GM10248 (cell line): ENCODE measurements at places on chromosomes 16 and 17.

DNA sequence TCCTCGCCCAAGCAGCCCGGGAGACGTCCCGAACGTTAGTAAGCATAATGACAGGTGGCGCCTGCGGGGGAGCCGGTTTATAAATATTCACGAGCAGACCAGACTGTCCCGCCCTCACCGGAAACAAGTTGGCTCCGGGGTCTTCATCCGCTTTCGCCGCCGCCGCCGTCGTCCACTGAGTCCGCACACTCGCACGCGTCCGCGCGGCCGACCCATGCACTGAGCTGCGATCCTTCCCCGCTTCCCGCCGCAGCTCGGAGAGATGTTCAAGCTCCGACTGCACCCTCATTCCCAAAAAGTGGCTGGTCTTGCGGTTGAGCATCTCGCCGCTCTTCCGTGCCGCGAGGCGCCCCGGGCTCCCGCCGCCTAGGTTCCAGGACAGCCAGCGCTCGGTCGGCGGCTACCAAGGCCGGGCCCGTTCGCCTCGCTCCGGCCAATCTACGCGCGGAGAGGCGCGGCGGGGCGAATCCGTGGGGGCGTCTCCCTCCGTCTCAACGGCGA is 385 bp downstream of the CFAP119 start:
- peak; percentile 69 for DNase-seq

- peak; percentile 75 for DNase-seq
These were observed 19.7 kb upstream of the LRRC37A3 start for GRCh38 chr17:64938925-64939474.

DNA sequence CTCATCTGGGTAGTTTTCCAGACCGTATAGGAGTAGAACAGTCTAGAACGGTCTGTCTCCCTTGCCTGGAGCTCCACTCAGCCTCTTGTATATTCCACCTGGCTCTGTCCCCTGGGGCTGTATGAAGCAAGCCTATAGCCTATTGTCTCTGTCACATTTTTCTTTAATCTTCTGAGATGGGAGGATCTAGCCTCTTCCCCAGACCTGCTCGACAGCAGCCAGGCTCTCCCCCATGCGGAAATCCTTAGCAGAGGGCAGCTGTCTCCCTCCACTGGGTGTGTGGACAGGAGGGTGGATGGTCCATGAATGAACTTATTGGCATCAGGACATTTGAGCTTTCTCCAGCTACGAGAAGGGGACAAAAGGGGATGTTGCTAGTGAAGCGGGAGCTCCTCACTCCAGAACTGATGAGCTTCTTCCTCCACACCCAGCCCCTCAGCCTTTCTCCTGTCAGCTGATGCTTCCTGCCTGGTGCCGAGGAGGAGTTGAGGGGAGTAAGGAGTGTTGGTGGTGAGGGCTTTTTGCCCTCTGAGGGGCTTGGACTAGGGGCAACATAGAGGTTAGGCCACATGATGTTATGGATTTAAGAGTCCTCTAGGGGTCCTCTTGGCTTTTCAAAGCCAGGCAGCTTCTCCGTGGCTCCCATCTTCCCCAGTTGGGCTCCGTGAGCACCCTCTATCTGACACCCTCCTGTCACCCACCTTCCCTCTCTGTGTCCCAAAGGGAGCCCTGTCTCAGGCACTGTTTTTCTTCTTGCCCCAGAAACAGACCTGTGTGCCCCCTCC is 28.0 kb downstream of the ARHGAP23 start:
- DNase-seq, result no peak

DNA sequence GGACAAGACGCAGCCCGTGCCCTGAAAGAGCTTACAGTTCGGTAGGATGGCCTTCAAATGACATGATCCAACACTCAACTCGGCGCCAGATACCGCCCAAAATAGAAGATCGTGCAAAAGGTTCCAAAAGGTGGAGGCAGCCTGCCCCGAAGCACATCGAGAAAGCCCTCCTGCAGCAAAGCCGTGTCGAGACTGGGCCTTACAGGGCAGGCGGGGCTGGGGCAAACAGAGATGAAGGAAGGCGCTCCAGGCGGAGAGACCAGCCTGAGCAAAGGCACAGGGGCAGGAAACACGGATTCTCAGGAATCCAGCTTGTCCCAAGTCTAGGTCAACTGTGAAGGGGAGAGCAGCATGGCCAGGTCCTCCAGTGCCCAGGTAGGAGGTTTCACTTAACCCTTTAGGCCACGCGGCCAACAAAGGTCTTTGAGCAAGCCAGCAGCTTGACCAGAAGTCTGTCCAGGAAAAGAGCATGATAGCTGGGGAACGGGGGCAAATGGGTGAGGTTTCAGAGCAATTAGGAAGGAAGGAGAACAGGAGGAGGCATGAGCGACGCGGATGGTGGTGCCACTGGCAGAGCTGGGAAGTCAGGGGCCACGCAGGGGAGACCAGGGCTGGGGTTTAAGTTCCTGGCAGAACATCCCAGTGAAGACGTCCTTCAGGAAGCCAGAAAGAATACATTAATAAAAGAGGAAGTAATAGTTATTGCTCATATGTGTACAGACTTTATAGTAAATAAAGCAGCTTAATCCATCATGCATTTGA is 21.2 kb upstream of the EIF1 start:
- peak; percentile 29 for DNase-seq

DNA sequence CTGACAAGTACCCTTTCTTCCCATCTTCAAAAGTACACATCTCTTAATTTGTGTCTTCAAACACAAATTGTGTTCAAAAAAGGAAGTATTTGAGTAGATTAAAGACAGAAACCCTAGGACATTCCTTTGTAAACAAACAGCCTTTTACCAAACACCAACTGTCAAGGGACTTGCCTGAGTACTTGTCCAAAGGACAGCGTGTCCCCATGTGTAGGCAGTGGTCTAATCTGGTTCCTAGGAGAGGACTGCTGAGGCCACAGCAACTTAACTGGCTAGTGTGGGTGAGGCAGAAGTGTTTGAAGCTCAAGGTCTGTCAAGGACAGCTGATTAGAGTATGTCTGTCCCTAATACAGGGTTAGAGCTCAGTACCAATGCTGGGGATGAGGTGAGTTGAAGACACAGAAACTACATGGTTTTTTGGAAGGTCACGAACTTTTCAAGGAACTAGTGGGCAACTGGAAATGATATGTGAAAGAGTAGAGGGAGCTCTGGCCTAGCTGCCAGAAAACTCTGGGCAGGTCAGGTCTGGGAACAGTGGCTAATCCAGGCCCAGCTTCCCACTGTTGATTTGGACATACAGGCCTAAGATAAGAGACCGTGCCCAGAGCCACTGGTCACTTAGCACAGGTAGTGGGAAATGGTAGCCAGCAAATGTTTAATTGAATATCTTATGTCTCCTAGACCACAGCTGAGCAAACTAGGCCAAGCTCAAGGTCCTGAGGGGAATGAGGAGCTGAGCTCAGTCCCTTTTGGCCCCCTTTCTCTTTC is 10.1 kb downstream of the HMOX2 start:
- DNase-seq, result no peak

- no peak for DNase-seq
These were observed 41.7 kb downstream of the TIMM22 start for GRCh38 chr17:1038459-1039122.

DNA sequence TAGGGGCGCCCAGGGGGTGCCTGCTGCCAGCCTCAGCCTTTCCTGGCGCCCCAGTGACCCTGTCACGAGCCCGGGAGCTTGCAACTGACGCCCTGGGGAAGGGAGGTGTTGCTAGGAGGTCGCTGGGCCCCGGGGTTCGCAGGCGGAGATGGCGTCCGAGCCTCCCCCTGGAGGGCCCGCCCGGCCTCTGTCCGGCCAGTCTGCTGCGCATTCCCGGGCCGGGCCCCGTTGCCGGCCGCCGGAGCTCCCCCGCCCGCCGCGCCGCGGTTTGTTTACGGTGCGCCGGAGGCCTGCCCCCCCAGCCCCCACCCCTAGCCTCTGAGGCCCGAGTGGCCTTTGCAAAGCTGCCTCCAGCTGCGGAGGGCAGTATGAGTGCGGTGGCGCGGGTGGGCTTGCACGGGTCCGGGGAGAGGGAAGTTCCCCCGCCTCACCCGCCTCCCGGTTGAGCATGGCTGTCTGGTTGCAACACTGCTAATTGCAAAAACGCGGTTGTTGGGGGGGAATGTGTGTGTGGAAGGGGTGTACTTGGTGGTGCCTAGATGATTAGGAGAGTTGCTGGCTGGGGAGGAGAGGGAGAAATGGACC is 514 bp downstream of the THRA start:
- DNase-seq, result no peak

DNA sequence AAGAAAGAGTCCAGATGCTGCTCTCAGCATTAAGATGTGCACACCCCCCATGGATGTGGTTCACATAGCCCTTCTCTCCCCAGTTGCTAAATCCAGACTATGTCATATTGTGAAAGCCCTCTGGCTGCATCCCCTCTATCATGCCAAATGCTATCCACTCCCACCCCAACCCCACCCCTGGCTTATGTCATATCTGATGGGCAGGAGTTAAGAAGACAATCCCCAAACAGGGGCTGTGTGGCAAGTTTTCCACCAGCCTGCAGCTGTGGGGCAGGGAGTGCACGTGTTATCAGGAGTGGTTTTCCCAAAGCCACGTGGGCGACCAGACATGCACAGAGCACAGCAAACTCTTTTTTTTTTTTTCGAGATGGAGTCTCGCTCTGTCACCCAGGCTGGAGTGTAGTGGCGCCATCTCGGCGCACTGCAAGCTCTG is 10.0 kb downstream of the FAM117A start:
- no peak for DNase-seq

DNA sequence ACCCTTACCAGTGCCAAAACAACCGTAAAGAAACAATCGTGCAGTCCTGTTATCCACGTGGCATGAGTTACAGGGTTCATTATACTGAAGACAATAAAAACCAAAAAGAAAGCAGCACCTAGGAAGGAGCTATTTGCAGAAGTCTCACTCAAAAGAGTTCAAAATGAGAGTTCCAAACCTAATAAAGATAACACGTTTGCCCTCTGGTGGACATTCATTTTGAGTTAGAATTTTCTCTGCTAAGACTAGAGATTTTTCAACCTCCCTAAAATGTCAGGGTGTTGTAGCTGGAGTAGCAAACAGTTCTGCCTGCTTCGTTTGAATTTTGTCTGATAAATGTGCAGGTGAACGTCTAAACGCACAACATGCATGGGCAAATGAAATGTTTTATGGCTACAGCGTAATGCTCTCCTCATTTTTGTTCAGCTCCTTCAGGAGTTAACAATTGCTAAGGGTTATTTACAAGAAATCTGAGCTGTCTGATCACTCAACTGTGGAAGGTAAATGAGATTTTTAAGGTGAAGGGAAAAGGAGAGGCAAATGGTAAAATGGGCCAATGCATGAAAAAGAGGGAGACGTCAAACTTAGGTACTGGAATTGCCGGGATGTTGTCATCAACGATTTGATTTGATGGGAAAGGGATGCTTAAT is 1067.9 kb upstream of the EEF2KMT start:
- DNase-seq, result no peak

- DNase-seq, result no peak
These were observed 232.5 kb downstream of the MSI2 start for GRCh38 chr17:57488856-57489255.

- DNase-seq, result peak; percentile 10
These were observed 23.5 kb upstream of the NXPH3 start for GRCh38 chr17:49552070-49552751.

GRCh38 chr17:65467156-65467555 is 94.3 kb downstream of the AXIN2 start:
- no peak for DNase-seq

- DNase-seq, result no peak
These were observed 10.9 kb upstream of the ANKFN1 start for GRCh38 chr17:56142325-56142724.

DNA sequence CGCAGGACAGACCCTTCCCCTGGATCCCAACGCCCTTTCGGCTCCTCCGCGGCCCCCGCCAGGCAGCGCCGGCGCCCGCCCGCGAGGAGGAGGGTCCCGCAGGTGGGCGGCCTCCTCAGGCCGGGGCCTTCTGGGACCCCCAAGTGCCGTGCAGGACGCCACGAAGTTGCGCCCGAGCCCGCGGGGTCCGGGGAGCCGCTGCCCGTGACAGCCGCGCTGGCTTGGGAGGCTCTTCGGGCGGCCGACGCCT is 504 bp downstream of the ERN1 start:
- DNase-seq, result no peak

GRCh38 chr16:11692171-11692570 is 23.9 kb downstream of the SNN start:
- no peak for DNase-seq

DNA sequence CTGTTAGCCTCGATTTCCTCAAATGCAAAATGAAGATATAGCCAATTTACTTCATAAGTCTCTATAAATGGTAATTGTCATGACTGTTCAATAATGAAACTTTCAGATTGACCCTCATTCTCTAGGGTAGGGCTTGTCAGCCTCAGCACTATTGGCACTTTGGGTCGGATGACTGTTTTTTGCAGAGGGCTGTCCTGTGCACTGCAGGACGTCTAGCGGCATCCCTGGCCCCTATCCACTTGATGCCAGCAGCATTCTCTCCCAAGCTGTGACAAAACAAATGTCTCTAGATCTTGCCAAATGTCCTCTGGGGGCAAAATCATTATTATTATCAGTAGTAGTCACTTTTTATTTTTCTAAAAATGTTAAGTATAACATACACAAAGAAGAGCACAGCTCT is 24.6 kb downstream of the CDH11 start:
- no peak for DNase-seq

- DNase-seq, result no peak
These were observed 3.1 kb downstream of the PRSS27 start for GRCh38 chr16:2716948-2717347.

DNA sequence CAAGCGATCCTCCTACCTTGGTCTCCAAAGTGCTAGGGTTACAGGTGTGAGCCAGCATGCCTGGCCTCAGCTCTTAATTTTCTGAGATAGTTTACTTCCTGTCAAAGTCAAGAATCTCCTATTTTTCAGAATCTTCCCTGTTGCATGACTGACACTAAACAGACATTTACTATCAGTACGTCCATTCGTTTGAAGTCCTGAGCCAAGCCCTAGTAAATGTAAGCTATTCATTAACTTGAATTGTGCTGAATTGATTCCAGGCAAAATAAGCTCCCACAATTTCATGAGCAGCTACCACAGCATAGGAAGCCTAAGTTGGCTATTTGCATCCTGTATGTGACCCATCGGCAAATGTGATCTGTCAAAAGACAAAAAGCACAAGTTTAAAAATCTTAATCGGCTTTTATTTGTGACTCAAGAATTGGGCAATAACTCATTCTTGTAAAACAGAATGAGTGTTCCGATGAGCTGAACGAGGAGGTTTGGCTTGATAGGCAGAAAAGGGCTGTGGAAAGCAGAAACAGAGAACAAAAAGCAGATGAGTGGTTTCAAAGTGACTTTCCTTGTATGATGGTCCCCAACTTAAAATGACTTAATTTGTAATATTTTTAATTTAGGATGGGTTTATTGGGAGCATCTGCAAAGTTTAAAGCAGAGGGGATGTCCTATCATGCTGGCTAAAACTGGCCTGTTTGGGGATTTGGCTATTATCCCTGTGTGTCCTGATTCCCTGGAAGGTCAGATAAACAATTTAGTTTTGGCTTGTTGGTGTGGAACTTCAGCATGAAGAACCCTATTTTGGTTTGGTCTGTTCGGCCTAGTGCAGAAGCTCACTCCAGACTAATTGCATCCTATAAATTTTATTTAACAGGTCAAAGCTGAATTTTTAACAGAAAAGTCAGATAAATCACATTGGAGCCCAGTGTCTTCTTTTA is 14.2 kb downstream of the RNF112 start:
- no peak for DNase-seq

GRCh38 chr17:61335845-61336655 is 63.6 kb upstream of the TBX2 start:
- no peak for DNase-seq

GRCh38 chr17:38559880-38560230 is 45.9 kb downstream of the SRCIN1 start:
- no peak for DNase-seq
